Stimulated activated CD4-positive, alpha-beta T cell treated with anti-CD3 and anti-CD28 coated beads, Interleukin-4, amount 100 ng/mL, for 24 hours (primary cell): ENCODE measurements at places on chromosomes 12 and 14.

DNA sequence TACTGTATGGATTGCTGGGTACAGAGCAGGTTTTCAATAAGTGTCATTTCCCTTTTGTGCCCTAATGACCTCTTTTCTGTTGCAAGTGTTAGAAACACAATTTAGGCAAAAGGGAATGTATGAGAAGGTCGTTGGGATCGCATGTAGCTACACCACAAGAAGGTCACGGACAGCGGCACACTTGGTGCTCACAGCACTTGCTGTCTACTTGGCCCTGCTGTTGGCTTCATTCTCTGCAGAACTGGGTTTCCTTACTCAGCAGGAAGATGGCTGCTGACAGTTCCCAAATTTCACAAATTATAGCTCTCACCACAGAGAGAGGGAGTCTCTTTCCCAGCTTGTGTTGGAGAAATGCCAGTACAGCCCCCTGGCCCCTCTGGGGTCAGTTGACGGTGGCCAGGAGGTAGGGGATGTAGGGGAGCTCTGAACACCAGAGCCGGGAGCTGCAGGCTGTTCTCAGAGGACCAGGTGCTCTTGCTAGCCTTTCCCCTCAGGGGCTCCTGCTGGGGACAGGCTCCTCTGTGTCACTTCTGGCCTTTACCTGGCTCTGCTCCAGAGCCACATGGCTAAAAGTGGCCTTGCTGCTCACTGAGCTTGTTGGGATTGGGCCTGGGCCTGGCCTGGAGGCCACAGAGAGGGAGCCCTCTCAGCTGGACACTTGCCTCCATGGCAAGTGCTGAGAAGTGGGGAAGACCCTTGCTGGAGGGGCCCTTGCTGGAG, 50.9 kb upstream of the BCL7A start:
- DNase-seq: no peak

GRCh38 chr12:96400631-96401075, 414 bp upstream of the CDK17 start:
- DNase-seq: no peak

DNA sequence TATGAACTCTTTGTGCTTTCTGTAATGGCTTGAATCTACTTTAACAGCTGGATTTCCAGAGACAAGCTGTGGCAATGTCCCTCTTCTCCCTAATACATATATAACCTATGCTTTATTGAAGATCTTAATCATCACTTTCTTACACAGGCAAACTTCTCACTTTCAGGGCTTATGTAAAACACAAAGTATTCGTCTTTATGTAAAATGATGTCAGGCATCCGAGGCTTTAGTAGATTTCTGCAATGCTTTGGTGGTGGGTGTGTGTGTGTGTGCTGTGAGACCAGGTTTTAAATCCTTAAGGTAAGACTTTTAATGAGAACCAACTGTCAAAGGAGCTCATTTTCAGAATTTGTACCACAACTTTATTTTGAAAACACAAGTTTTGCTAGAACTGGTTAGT, 70.0 kb upstream of the HMGA2 start:
- DNase-seq: no peak

DNA sequence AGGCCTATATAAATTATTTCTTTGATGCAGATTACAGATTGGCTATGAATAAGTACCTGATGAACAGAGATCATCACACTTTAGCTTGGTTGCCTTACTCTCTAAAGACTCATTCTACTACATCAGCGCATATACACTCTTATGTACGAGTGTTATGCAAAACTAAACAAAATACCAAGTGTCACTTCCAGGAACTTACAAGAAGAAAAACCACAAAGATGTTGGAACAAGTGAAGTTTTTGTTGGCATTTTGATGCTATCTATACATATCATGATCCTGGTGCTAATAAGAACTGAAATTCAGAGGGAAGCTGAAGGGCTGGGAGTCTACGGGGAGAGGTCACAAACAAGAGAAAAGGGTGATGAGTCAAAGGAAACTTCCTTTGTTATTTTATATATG, 47.9 kb upstream of the CERS5 start:
- DNase-seq: no peak

- DNase-seq: no peak
These were observed 19.7 kb downstream of the BTBD6 start for GRCh38 chr14:105267820-105268548.

DNA sequence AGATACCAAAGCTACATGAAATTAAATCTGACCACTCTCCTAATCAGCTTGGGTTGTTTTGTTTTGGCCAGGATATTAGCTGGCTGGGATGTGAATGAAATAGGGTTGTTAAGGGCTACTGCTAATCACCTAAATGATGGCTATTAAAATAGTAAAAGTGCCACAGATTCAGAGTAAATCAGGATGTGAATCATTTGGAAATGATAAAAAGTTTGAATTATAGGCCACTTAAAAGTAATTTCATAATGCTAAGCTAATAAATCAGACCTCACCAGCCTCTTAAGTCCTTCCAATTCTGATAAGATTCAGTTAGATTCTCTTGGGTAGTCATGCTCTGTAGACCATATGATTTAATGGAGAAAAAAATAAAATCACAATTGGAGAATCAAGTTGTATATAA, 12.0 kb downstream of the HELB start:
- DNase-seq: no peak

DNA sequence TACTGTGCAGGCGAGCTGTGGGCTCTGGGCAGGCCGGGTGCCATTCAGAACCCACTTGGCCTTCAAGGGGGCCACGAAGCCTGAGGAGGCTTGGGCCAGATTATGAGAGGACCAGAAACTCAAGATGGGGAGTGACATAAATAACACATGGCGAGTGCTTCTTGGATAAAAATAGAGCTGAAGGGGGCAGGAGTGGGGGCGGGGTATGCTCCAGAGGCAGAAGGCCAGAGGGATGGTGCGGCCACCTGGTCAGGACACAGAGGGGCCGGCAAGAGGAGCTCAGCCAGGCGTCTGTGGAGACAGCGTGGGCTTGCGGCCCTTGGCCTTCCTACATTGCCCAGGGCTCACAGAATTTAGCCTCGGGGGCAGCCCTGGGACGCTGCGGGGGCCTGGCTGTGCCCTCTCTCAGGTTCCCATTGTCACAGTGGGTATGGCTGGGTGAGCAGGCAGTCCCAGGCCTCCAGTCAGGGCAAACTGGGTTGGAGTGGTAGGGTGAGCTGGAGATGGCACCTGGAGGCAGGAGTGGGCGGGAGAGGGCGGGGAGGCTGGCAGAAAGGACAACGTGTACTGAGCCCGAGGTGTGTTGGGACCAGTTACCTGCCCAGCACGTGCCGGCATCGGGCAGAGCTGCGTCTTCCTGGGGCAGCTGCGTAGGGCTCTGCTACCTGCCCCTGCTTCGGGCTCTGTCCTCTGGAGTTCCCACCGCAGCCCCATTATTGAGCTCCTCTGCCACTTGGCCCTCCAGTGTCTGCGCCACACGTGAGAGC, 7.4 kb upstream of the SLC25A29 start:
- DNase-seq: no peak

GRCh38 chr12:26126340-26127284, 1.8 kb upstream of the BHLHE41 start:
- DNase-seq: peak; percentile 23

DNA sequence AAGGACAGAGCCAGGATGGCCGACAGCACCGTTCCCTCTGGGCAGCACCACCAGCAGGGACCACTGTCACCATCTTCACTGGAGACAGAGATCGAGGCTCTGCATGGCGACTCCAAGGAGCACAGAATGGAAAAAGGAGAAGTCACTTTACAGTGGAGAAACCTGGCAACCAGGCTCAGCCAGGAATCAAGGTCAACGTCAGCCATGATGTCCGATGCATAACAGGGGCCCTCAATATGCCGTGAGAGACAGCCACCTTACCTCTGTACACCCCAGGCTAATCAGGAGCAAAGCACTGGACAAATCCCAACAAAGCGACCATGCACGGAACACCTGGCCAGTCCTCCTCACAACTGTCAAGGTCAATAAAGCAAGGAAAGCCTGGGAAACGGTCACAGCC, 20.6 kb upstream of the SFSWAP start:
- DNase-seq: no peak

- no peak for DNase-seq
These were observed 35.6 kb downstream of the ANO4 start for GRCh38 chr12:100830003-100830795.

DNA sequence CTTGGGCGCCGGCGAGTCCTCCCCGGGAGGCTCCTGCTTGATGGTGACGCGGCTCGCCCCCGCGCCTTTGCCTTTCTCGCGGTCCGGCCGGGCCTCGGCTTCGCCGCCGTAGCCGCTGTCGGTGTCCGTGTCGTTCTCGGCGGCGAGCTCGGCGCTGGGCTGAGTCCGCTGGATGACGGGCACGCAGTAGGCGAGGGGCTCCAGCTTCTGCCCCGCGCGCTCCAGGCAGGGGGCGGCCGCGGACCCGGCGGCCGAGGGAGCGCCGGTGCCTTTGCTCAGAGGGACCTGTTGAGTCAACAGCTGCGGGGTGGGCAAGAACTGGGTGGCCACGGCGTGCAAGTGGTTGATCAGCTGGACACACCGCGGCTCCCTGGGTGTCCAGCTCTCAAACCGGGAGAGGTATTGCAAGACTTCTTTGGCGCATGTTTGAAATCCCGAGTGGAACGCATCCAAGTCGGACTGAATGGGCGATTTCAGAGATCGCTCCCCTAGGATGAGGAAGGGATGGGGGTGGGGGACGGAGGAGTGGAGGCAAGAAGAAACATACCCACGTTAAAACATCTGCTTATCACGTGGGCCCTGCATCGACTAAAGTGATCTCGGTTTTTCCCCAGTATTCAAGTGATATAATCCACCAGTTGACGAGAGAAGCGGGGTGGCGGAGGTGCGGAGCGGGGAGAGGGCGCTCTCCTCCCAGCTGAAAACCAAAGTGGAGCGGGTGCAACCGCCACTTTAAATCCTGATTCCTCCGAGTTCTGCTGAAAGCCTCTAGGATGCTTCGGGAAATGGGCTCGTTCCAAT, 2.0 kb downstream of the BHLHE41 start:
- DNase-seq: no peak

GRCh38 chr12:9793779-9794395, 33.2 kb upstream of the CD69 start:
- no peak for DNase-seq

GRCh38 chr12:98294051-98294805, 221.2 kb upstream of the TMPO start:
- no peak for DNase-seq

- no peak for DNase-seq
These were observed 12.9 kb downstream of the SYNE3 start for GRCh38 chr14:95503365-95504134.

DNA sequence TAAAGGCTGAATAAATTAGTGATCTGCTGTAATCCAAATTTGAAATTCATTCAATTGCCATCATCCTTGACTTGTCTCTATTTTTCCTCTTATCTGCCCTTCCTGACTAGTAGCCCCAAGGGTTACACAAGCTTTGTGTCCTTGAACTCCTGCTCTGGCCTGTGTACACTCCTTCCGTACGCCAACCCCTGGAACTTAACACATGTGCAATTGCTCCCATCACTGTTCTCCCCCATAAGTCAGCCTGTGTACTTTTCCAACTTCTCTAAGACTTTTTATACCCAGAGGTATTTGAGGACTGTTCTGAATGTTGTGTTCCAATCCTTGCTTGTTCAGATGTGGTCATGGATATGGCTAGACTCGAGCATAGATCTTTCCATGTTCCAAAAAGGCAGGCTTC, 171.1 kb upstream of the G2E3 start:
- DNase-seq: no peak

- DNase-seq: no peak
These were observed 66.6 kb upstream of the FAR2 start for GRCh38 chr12:29082522-29082921.

DNA sequence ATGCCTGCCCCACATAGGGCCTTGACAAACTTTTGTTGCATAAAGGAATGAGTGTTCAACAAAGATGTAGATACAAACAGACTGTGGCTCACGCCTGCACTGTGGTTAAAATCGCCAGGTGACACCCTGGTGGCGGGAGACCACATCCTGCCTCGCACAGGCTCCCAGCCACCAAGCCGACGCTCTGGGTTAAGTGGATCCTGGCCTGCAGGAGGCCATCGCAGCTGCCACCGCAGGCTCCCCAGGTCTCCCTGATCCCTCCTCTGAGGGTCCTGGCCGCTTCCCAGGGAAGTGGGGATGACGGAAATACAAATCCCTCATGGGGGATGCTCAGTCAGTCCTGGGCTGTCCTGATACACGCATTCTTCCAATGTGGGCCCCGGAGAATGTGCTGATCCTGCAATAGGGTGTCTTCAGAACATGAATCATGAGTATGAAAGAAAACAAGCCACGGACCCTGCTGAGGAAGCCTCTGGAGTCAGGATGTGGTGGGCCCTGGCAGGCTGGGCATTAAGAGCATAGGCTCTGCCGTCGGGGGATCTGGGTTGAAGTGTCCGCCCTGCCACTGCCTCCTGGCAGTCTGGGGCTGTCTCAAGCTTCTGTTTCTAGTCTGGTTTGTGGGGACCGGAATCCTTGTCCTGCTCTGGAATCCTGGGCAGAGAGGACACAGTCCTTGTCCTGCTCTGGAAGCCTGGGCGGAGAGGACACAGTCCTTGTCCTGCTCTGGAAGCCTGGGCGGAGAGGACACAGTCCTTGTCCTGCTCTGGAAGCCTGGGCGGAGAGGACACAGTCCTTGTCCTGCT, 53.5 kb upstream of the BEGAIN start:
- peak; percentile 70 for DNase-seq

DNA sequence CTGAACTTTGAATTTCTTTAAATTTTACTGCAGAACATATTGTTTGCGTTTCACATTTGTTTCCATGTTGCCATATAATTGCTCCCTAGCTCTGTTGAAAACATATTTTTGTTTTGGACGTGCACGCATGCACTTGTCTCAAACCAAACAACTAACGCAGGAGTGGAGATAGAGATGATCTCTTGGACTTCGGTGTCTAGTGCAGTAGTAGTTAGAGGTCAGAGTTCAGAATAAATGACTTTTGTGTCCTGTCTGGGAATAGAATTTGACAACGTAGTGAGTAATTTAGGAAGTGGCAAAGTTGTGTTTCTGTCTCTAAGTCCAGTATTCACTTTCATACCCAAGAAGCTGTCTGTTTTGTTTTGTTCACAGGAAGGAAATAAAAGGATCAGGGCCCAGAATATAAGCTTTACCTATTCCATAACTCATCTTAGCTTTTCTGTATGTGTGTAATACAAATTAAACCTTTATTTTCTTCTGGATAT, 173.8 kb downstream of the AEBP2 start:
- no peak for DNase-seq

DNA sequence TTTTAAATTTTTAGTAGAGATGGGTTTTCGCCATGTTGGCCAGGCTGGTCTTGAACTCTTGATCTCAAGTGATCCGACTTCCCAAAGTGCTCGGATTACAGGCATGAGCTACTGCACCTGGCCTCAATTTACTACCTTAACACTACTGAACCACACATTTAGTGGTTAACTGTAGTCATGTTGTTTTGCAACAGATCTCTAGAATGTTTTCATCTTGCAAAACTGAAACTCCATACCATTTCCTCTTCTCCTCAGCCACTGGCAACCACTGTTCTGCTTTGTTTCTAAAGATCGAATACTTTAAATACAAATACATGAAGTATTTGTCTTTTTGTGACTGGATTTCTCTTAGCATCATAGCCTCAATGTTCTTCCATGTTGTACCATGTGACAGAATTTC, 15.4 kb upstream of the SMCO2 start:
- no peak for DNase-seq

DNA sequence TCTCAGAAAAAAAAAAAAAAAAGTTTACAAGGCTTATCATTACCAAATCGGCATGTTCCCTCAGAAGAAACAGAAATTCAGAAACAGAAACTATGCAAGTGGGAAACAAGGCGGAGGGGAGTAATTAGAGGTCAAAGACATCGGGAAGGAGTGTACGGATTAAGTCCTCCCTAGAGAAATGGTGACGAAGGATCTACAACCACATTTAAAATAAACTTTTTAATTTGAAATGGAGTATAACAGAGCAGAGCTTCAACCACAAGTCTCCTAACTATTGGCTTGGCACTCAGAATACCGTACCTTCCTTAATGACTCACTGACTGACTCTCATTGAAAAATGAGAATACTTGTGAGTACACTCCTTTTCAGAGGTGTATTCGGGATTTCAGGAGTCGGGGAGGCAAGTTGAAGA, 908 bp downstream of the ENTPD5 start:
- no peak for DNase-seq
